ENCODE measurements at places on chromosomes 16 and 17. TPM values are rescaled to one million over a fixed set of nuclear protein-coding genes. Genes with fewer than 3 reads are reported as not detected.

GDPD3 gene
- polyA plus RNA-seq, result 5.4 TPM

MAF gene
- 28.8 TPM for polyA plus RNA-seq

GRCh38 chr16:31664683-31665482 is 137.2 kb downstream of the AHSP start:
- no peak for DNase-seq

DNA sequence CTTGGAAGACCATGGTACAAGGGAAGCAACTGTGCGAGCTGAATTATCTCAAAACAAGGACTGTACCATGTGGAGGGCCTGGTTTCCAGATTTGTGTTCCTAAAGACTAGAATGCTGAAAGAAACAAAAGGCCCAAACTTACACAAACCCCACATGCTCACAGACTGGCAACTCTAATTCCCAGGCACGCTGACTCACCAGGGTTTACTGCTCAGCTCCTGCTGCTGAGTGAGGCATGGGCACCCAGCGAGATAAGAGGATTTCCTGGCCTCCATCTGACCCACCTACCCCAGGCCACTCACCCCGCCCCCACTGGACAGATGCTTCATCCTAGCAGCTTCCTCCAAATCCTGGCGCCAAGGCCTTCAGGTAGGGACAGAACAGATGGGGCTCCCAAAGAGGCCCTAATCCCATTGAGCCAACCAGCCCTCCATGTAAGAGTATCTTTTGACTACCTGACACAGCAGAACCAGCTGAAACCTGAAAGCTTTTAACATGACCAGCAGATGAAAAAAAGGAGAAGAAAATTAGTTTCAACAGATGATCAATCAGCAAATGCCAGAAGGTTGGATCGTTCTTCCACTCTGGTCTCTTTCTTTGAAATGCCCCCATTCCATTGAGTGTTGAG is 33.9 kb downstream of the DCUN1D3 start:
- DNase-seq, result no peak

Measured in forelimb muscle (tissue), 1 donor.